ENCODE measurements at places on chromosomes 4 and X. TPM values are rescaled to one million over a fixed set of nuclear protein-coding genes. Genes with fewer than 3 reads are reported as not detected.
A peak's percentile ranks its signal among the peaks of the same experiment; 100 is the strongest.

GRCh38 chrX:103773445-103773844, 3.2 kb upstream of the PLP1 start:
- H3K36me3 ChIP-seq: no peaks in the 10 kb centered on the region
- H3K4me3 ChIP-seq: no peak overlapping the region
- DNase-seq: no peak
- no peak overlapping the region for H3K27ac ChIP-seq
- peaks cover 8% of the 10 kb centered on the region for H3K27me3 ChIP-seq

DNA sequence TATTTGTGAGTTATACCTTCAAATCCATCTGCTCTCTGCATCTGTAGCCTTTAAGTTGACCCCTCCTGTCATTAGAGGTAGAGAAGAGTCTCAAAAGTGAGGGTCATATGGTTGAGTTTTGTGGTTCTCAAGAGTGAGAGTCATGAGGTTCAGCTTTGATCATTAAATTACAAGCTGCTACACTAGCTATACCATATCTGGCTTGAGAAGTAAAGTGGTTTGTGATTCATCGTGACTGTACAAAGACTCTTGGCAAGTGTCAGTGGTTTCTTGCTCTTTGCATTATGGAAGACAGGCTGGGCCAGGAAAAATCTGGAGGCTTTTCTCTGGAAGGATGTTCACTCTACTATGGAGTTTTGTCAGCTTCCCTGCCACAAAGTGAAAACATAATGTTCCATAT, 170.6 kb downstream of the ZC4H2 start:
- no peak overlapping the region for H3K27ac ChIP-seq
- no peak overlapping the region for H3K4me3 ChIP-seq
- H3K27me3 ChIP-seq: no peaks in the 10 kb centered on the region

DNA sequence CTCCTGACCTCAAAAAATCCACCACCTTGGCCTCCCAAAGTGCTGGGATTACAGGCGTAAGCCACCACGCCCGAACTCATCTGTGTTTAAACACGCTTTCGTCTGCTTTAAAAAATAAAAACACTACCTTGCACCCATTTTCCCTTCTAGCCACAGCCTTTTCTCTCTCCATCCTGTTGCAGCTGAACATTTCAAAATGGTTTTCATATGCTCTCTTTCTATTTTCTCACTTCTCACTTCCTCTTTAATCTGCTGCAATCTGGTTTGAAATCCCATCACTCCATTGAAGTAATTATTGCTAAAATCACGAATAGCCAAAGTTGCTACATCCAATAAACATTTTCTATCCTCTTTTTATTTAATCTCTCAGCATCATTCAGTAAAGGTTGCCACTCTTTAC, 70.0 kb downstream of the DCHS2 start:
- no peak for DNase-seq
- no peak overlapping the region for H3K27ac ChIP-seq
- no peak overlapping the region for H3K4me3 ChIP-seq
- peaks cover 5% of the 10 kb centered on the region for H3K4me1 ChIP-seq
- H3K36me3 ChIP-seq: no peaks in the 10 kb centered on the region
- peaks cover 34% of the 10 kb centered on the region for H3K27me3 ChIP-seq

GRCh38 chrX:130108647-130109428, 1.5 kb downstream of the ELF4 start:
- H3K27ac ChIP-seq: peak overlapping the region; percentile 88
- peak overlapping the region; percentile 91 for H3K4me3 ChIP-seq
- no peaks in the 10 kb centered on the region for H3K27me3 ChIP-seq
- peaks cover 10% of the 10 kb centered on the region for H3K36me3 ChIP-seq

- peaks cover 10% of the 10 kb centered on the region for H3K4me1 ChIP-seq
- H3K27me3 ChIP-seq: no peaks in the 10 kb centered on the region
- no peak overlapping the region for H3K4me3 ChIP-seq
- no peak for DNase-seq
These were observed 61.2 kb downstream of the C4orf50 start for GRCh38 chr4:5957076-5957475.

- H3K36me3 ChIP-seq: no peaks in the 10 kb centered on the region
- no peak overlapping the region for H3K27ac ChIP-seq
- H3K27me3 ChIP-seq: no peaks in the 10 kb centered on the region
- no peak for DNase-seq
- peaks cover 9% of the 10 kb centered on the region for H3K4me1 ChIP-seq
- no peak overlapping the region for H3K4me3 ChIP-seq
These were observed 2.9 kb upstream of the MTM1 start for GRCh38 chrX:150565551-150565950.

DNA sequence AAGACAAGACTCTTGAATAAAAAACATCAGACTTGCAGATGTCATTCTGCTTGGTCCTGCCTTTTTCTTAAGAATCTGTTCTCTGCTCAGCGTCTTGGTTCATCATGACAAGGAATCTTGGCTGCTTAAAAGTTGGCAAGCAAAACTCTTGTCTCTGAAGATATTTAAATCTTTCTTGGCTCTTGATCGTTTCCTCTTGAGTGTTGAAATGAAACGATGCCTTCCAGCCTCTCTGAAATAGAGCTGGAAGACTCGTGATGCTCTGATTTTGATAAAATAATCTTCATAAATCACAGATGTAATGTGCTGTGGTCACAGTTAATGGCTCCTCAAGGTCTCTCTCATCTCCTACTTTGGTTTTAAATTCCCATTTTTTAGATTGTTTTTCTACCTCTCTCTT, 39.9 kb upstream of the TMEM192 start:
- peaks cover 11% of the 10 kb centered on the region for H3K27me3 ChIP-seq
- H3K4me1 ChIP-seq: no peaks in the 10 kb centered on the region
- H3K4me3 ChIP-seq: no peak overlapping the region
- H3K36me3 ChIP-seq: no peaks in the 10 kb centered on the region
- DNase-seq: no peak

DNA sequence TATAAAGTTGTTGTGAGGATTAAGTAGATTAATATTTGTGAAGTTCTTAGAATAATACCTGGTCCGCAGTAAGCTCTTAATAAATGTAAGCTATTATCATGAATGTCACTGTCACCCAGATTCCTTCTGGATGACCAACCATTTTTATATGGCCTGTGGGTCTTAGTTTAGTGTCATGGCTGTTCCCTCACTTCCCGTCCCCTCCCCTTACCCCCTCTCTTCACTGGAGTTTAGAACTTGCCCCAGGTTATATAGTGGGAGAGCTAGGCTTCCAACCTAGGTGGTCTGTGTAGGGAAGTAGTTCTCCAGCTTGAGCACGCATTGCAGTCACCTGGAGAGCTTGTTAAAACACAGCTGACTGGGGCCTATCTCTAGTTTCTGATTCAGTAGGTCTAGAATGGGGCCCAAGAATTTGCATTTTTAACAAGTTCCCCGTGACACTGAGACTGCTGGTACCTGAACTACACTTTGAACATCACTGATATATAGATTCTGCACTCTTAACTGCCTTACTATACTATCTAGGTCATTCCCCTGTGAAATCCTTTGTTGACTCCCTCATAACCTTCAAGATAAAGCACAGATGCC, 66.9 kb upstream of the PLAC1 start:
- no peaks in the 10 kb centered on the region for H3K4me1 ChIP-seq
- no peak overlapping the region for H3K4me3 ChIP-seq
- DNase-seq: no peak
- H3K27ac ChIP-seq: no peak overlapping the region
- peaks cover 4% of the 10 kb centered on the region for H3K27me3 ChIP-seq

GRCh38 chr4:13522282-13523104, 21.8 kb downstream of the NKX3-2 start:
- peaks cover 10% of the 10 kb centered on the region for H3K4me1 ChIP-seq
- no peak for DNase-seq
- H3K4me3 ChIP-seq: no peak overlapping the region
- peak overlapping the region; percentile 46 for H3K27ac ChIP-seq
- peaks cover 72% of the 10 kb centered on the region for H3K27me3 ChIP-seq
- peaks cover 3% of the 10 kb centered on the region for H3K36me3 ChIP-seq

DNA sequence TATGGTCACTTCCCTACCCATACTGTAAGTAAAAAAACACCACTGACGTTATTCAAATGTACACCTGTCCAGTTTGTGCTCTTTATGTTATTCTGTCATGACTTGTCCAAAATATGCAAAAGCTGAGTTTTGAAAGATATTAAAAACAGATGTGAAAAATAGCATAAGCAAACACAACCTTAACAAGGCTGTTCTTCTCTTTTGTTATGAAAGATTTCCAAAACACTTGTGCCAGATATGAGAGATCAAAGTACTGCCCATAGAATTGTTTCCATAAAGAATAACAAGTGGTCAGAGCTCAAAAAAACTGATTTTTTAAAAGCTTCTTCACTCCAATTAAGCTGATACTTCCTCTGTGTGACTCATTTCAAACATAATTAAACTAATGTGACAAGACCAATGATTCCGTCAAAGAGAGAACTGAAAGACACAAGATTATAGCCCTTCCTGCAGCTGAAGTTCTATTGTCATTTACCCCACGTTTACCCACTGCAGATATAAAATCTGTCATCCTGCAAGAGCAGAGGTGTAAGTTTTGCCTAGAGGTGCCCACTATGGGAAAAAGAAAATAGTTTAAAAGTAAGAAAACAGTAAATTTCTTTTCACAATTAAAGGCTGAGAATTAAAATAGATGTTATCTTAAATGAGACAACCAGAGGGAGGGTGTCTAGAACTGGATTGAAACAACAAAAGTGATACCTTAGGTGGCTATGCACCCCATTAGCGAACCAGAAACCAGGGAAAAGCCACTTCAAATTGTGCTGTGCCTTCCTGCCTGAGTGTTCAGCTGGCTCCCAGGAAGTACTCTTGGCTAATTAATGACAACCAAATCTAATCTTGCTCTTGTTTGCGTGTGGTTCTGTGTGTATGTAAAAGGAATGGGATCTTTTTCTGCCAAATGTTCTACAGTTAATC, 30.1 kb downstream of the RASSF6 start:
- H3K27ac ChIP-seq: no peak overlapping the region
- H3K4me3 ChIP-seq: no peak overlapping the region
- no peaks in the 10 kb centered on the region for H3K36me3 ChIP-seq

DNA sequence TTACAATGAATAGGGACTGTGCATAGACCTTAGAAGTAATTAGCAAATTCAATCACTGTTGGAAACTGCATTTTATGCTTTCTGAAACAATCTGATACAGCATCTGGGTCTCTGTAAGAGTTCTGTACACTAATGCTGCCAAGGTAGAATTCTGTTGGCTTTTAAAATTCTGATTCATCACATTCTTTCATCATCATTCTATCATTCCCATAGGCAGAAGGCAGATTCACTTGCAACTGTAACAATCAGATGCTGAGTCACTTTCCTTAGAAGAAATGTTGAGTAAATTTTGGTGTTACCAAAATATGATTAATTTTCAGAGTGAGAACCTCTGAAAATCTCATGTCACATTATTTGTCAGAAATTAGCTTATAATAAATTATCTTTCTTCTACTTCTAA, 267.2 kb downstream of the MAPK10 start:
- H3K27me3 ChIP-seq: no peaks in the 10 kb centered on the region
- no peak overlapping the region for H3K27ac ChIP-seq
- no peaks in the 10 kb centered on the region for H3K4me1 ChIP-seq

- H3K4me3 ChIP-seq: no peak overlapping the region
- H3K27ac ChIP-seq: no peak overlapping the region
- DNase-seq: no peak
- H3K4me1 ChIP-seq: peaks cover 23% of the 10 kb centered on the region
- peaks cover 28% of the 10 kb centered on the region for H3K27me3 ChIP-seq
- peaks cover 9% of the 10 kb centered on the region for H3K36me3 ChIP-seq
These were observed 258.9 kb upstream of the LDB2 start for GRCh38 chr4:17157304-17157703.

- no peak for DNase-seq
- no peaks in the 10 kb centered on the region for H3K27me3 ChIP-seq
- H3K36me3 ChIP-seq: no peaks in the 10 kb centered on the region
- no peak overlapping the region for H3K27ac ChIP-seq
These were observed 1028.1 kb downstream of the SH3BGRL start for GRCh38 chrX:82230013-82230412.

GRCh38 chrX:103212749-103213457, 2.0 kb upstream of the BEX4 start:
- H3K27ac ChIP-seq: no peak overlapping the region
- peaks cover 10% of the 10 kb centered on the region for H3K4me1 ChIP-seq
- no peak overlapping the region for H3K4me3 ChIP-seq
- no peak for DNase-seq

GRCh38 chr4:80213117-80213815, 16.0 kb downstream of the PRDM8 start:
- H3K27ac ChIP-seq: no peak overlapping the region
- no peak overlapping the region for H3K4me3 ChIP-seq
- DNase-seq: no peak
- H3K4me1 ChIP-seq: peaks cover 1% of the 10 kb centered on the region
- H3K36me3 ChIP-seq: no peaks in the 10 kb centered on the region

DNA sequence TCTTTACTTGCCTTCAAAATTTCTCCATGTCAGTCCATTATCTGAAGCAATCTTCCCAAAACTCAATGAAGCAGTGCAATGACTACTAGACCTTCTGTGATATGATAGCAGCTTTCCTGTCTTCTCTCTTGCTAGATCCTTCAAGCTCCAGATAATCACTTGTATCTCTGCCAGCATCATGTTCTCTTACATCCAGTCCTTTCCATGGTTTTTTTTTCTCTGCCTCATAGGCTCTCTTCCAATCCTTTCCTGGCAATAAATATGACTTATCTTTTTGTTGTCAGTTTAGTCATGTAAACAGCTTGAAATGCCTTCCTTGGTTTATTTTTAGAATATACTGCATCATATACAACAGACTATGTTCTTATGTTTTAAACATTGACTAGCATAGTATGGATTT, 193.5 kb downstream of the CFAP299 start:
- peaks cover 4% of the 10 kb centered on the region for H3K27me3 ChIP-seq
- H3K36me3 ChIP-seq: no peaks in the 10 kb centered on the region
- no peaks in the 10 kb centered on the region for H3K4me1 ChIP-seq
- no peak overlapping the region for H3K4me3 ChIP-seq

DNA sequence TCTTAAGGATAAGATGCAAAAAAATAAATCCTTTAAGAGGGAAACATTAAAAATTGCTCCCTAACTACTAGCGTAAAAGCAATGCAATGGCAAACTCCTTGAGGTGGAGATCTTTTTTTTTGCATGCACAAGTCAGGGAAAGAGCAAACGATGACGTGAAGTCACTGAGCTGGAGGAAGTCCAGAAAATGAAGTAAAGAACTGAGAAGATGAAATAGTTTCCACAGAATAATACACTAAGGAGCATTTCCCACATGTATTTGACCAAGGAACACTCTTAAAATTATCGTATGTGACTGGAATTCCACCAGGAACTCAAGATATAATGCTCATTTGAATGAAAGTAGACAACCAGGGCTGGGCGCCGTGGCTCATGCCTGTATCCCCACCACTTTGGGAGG, 21.0 kb upstream of the DOCK11 start:
- H3K36me3 ChIP-seq: no peaks in the 10 kb centered on the region
- H3K27me3 ChIP-seq: no peaks in the 10 kb centered on the region
- DNase-seq: no peak
- H3K4me1 ChIP-seq: no peaks in the 10 kb centered on the region

The SHISA3 gene
- 0.69 TPM for total RNA-seq

The DOK7 gene
- total RNA-seq: not detected

The GAGE12J gene
- not detected for total RNA-seq

The SHROOM4 gene
- total RNA-seq: not detected

The F8A3 gene
- total RNA-seq: 37.9 TPM

The IGFBP7 gene
- total RNA-seq: 0.19 TPM

The NCAPG gene
- 93.8 TPM for total RNA-seq

The ABCB7 gene
- total RNA-seq: 22.9 TPM

The SUPT20HL2 gene
- not detected for total RNA-seq

The VEGFC gene
- not detected for total RNA-seq

The BCORL1 gene
- total RNA-seq: 4.5 TPM

The LONRF3 gene
- total RNA-seq: 0.35 TPM

The NUDT6 gene
- total RNA-seq: 10.4 TPM

The SPIN2A gene
- total RNA-seq: 1.00 TPM

All from activated CD4-positive, alpha-beta T cell treated with anti-CD3 and anti-CD28 coated beads, Interleukin-2, amount 10 ng/mL, durations not matched to agents 7 days and 5 days (primary cell).